ENCODE measurements at places on chromosomes 7 and 10.

- DNase-seq = no peak
Observed at GRCh38 chr10:1829712-1830111, 92.4 kb upstream of the ADARB2 start.

DNA sequence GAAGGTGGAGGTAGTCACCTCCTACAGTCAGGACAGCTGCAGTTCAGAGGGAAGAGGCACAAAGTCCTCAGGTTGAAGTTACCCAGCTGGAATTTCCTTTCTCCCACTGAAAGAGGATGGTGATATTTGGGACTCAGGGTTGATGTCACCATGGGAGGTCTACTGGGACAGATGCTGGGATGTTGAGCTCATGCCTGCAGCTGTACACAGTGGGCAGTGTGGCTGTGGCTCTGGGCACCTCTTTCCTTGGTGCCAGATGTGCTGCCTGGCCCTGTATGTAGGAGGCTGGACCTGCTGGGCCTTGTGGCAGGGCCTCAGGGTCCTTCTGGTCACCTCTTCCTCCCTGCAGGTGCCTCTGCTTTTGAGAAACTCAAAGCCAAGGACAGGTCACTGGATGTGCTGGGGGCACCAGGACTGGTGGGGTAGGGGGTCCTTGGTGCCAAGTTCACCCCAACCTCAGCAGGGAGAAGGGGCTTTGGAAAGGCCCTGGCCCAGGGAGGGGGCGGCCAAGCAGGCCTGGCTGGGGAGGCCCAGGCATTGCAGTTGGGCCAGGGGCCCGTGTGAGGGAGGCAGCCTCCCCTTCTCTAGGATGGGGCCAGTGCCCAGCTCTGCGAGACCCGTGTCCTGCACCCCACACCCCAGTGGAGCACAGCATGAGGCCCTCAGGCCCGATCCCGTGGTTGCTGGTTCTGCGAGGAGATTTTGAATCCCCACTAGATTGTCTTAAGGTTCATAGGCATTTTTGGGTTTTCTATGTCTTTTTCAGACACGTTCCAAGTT lies 103.1 kb downstream of the BMS1 start:
- DNase-seq = no peak

- no peak for DNase-seq
Observed at GRCh38 chr10:10492420-10492819, 525.3 kb upstream of the CELF2 start.

- peak; percentile 69 for DNase-seq
Observed at GRCh38 chr7:83936056-83936708, 258.4 kb downstream of the SEMA3A start.

GRCh38 chr7:15291699-15292098 lies 270.1 kb downstream of the AGMO start:
- no peak for DNase-seq

DNA sequence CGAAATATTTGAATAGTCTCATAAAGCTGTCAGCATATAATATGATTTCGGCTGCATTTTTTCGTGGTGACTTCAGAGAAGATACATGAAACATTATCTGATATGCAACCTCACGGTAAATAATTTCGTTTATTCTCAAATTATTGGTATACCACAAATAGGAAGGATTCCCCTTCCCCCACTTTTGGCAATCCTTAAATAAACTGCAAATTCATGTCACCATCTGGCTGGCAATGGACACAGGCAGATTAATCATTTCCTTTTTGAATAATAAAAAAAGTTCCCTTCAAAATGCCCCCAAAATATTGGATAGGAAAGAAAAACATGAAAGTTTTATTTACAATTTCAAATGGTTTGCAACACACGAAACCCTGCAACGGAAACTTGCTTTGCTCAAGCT lies 234.5 kb upstream of the MEOX2 start:
- DNase-seq = no peak

DNA sequence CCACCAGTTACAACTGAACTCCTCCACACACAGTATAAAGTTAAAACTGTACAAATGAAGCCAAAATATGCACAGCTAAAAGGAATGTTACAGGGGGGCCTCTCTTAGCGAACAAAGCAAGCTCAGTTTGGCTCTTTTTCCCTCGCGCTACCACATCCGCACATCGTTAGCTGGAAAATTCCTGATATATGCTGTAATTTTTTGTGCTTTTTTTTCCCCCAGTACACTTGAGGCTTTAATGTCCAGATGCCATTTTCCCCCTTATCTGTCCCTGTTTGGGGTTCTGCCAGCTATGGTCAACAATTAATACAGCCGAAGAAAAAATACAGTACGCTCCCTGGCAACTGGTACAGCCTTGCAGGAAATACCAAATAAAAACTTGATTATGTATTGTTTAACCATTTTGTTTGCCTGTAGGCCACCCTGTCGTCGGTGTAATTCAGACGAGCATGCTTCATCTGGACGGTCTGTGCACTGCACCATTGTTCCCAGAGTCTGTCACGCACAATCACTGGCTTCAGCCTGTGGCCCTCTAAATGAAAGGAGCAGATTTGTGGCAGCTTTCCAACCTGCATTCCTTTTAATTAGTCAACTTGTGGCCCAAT lies 108.1 kb upstream of the FAM133B start:
- peak; percentile 78 for DNase-seq

GRCh38 chr7:7671361-7671760 lies 30.8 kb downstream of the UMAD1 start:
- DNase-seq = no peak

DNA sequence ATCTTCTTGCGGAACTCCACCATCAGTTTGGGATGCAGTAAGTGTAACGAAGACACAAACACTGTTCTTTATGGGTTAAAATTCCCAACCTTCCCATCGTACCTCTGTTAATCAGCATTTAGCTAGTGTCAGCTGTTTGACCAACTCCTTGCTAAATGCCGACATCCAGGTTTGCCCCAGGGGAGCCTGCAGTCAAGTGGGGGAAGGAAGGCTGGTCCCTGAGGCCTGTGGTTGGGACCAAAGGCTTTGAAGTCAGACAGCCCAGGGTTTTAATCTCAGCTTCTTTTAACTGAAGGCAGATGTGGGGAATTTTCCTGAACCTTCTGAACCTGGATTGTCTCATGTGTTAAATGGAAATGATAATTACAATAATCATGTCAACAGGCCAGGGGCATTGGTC lies 443.7 kb downstream of the GLRX3 start:
- DNase-seq = no peak

GRCh38 chr7:94941844-94942632 lies 34.6 kb downstream of the PPP1R9A start:
- no peak for DNase-seq

GRCh38 chr7:5595545-5596045 lies 172.0 kb upstream of the TNRC18 start:
- DNase-seq = peak; percentile 39

DNA sequence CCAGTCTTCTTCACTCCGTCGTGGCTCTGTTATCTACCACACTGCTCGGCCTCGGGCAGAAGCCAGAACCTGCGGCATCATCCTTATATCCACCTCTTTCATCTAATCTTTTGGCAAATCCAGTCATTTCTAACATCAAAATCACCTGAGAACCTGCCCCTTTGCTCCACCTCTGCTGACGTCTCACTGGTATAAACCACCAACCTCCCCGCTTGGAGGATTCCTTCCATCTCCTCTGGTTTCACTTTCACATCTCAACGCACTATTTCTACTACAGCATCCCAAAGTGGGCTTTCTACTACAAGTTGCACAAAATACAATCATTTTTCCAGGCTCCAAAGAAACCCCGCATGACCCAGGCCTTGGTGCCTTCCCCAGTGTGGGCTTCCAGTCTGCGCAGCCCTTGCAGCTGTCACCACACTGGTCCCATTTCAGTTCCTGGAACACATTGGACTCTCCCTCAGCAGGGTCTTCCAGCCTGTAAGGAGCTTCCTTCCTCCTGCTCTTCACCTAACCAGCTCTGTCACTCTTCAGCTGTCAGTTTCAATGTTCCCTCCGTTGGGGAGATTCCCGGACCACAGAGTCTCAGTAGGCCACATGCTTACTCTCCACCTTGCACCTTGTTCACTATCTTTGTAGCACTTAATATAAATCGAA lies 85.0 kb downstream of the PRKCQ start:
- no peak for DNase-seq

DNA sequence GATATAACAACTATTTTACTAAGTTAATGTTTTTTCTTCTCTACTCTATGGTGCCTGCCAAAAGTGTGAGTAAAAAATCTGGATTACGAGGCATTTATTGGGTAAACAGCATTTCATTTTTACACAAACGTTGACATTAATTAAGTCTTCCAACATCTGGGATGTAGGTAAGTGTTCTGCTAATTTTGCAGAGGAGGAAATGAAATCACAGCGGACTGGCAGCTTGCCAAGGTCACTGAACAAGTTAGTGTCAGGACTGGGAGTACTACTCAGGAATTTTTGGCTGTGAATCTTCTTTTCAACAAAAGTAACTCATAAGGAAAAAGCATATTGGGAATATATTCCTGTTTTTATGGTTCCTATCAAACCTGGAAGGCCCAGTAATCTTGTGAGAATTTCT lies 612.1 kb upstream of the FZD8 start:
- peak; percentile 16 for DNase-seq

GRCh38 chr10:21413268-21413667 lies 112.2 kb downstream of the SKIDA1 start:
- DNase-seq = no peak

DNA sequence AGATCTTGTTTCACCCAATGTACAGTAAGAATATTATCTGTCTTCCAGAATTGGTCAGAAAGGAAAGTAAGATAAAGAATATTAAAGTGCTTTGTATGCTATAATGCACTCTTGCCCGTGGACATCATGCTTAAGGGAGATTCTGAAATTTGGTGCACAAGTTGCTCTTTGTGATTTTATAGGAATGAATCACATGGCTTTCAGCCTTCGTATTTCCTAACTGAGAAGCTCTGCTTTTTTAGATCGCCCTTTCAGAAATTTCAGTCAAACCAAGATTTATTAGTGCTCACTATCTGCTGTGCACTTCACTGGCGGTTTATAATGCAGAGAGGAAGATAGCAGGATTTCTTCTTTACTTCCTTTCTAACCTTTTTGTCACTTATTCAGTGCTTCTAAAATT lies 1248.5 kb upstream of the LRRN3 start:
- no peak for DNase-seq

- DNase-seq = no peak
Observed at GRCh38 chr7:126026421-126027088, 1096.9 kb upstream of the POT1 start.

DNA sequence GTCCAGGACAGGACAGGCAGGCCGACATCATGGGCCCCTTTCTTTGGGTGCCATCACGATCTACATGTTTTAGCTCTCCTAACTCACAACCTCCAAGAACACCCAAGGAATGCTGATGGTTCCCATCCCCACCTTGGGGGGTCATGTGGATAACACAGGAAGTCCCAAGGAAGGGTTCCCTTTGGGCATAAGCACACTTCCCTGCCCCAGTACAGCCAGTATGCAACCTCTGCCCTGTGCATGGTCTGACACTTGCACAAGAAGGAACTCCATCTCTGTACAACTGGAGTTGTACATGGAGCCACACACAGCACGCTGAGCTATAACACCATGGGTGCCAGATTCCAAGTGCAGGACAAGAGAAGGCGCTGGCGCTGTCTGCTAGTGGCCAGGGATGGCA lies 11.0 kb downstream of the MAT1A start:
- no peak for DNase-seq

DNA sequence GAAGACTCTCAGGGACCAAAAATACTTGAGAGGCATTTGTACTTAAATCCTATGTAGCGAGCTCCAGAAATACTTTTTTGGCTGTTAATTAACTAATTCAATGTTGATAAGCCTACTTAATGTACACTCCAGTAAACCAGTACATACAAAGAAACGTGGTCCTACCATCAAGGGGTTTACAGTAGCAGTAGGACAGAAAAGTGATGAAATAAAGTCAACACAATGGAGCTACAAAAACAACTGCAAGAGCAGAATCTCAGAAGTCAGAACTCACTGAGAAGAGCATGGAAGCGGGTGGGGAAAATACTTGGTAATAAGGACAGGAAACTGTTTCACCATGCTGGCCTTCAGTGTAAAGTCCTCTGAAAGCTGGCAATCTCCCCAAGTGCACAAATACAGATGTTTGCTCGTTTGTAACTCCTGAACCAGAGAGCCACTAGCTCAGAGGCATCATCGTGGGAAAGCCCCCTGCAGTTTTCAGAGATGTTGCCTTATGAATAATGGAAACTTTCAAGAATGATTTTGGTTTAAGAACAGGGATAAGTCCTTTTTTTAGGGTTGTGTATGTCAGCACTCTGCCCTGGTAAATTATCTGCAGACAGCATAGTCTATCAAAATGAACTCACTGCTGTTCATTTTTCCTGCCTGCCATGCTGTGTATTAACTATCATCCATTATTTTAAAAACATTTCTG lies 233.2 kb downstream of the SORCS1 start:
- no peak for DNase-seq

DNA sequence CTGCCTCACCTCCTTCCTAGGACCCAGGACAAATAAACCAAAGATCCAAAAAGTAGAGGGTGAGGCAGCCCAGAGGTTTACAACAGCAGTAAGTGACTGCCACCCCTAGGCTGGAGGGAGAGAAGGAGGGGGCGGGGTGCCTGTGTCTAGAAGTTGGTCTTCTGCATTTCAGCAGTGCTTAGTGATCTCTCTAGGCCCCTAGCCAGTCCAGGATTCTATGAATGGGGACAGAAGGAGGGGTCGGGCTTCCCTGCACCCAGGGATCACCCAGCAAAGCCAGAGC lies 62.8 kb upstream of the KDM7A start:
- DNase-seq = no peak

- DNase-seq = no peak
Observed at GRCh38 chr10:79149345-79149661, 80.5 kb downstream of the ZMIZ1 start.

DNA sequence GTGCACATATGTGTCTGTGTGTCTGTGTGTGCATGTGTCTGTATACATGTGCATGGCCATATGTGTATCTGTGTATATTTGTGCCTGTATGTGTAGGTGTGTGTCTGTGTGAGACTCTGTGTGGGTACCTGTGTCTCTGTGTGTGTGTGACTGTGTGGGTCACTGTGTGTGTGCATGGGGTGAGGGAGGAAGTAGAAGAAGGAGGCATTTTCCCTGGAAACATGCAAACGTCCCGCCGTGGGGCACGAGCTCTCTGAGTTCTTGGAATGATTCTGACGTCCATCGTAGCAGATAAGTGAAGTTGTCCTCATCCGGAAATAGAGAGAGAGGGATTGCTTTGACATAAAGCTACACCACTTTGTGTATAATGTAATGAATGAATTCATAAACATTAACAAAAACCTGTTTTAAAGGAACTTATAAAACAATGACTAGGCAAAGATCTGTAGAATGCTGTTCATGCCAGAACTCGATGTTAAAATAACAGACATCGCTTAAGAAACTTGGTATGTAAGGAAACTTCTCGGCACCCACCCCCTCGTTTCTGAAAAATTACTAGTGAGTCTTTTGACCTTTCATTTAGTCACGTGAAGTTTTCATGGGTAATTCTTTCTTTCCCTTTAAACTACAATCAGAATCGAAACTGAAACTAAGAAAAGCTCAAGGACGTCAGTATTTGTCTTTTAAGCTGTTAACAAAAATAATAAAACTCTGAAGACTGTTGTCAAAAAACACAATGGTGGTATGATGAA lies 43.6 kb upstream of the KLF6 start:
- DNase-seq = peak; percentile 70

Measured in fibroblast of gingiva (primary cell).